ENCODE measurements at places on chromosomes 12 and 14. TPM values are rescaled to one million over a fixed set of nuclear protein-coding genes. Genes with fewer than 3 reads are reported as not detected.

DNA sequence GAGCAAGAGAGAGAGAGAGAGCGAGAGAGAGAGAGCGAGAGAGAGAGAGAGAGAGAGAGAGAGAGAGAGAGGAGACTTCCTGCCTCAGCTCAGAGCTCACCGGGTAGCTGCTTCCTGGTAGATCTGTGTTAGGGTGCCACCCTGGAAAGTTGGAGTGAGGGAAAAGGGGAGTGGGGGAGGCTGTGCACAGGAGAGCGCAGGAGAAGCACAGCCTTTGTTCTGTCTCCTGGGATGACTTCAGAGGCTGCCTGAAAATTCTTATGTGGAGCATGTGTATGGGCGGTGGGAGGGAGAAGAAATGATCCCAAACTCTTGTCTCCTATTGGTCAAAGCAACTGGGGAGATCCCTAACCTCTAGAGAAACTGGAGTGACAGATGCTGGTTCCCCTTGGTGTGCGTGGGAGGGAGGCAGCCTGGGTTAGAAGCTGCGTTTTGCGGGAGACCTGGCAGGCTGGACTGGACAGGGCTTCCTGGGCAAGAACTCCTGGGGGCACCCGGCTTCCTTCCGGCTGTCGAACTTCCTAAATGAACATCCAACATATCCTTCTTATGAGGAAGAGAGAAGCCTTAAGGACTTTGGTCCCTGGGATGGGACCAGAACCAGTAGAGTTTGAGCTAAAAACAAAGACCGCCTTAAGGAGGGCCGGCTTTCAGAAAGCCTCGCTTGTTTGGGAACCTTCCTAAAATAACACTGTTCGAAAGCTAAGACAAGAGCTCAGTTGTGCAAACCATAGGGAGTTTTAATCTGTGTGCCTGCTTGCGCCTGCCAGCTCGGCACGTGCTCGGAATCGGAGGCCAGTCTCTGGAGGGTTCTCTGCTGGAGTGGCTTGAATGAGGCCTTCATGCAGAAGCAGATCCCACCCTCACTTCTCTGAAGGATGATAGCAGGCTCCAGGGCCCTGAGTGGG lies 30.4 kb upstream of the BEGAIN start:
- H3K4me1 ChIP-seq, result peaks cover 28% of the 10 kb centered on the region
- no peak for DNase-seq
- H3K4me3 ChIP-seq, result no peak overlapping the region
- no peak overlapping the region for H3K27ac ChIP-seq

DNA sequence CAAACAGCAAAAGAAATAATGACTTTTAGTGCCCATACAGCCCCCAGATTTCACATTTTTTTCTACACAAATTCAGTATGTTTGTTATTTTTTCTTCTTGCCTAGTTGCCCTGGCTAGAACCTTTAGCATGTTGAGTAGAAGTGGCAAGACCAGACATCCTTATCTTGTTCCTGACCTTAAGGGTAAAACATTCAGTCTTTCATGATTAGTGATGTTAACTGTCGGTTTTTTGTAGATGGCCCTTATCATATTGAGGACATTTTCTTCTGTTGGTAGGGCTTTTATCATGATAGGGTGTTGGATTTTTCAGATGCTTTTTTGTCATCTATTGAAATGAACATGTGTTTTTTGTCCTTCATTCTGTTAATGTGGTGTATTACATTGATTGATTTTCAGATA lies 17.1 kb downstream of the IRAK3 start:
- DNase-seq, result no peak
- no peaks in the 10 kb centered on the region for H3K27me3 ChIP-seq
- no peaks in the 10 kb centered on the region for H3K36me3 ChIP-seq
- H3K4me3 ChIP-seq, result no peak overlapping the region
- no peaks in the 10 kb centered on the region for H3K4me1 ChIP-seq

- no peak for DNase-seq
- no peaks in the 10 kb centered on the region for H3K4me1 ChIP-seq
- H3K27me3 ChIP-seq, result no peaks in the 10 kb centered on the region
- H3K4me3 ChIP-seq, result no peak overlapping the region
Observed at GRCh38 chr12:48796976-48797375, 8.1 kb upstream of the ADCY6 start.

DNA sequence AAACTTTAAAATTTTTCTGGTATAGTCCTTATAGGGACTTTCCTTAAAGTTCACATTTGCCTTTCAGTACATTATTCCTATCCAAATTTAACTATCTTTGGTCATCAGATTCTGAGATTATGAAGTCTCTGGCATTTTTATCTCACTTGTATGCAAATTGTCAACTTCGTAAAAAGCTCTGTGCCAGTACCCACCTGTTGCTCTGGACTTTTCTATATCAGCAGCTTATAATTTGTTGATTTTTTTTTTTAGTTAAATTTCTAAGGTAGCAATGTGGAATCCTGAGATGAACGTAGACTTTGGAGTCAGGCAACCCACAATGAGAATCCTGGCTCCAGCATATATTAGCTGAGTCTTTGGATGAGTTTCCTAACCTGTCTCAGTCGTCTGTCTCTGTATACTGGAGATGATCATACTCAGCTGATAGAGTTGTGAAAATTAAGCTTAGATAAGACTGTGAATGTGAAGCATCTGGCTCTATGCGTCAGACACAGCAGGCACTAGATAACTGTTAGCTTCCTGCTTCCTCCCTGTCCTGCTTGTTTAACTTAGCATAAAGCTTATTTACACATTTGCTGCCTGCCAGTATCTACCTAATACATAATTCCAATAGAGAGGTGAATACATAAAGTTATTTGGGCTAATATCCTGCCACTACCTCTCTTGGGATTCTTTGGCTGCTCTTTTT lies 59.8 kb downstream of the MARK3 start:
- H3K36me3 ChIP-seq, result peaks cover 3% of the 10 kb centered on the region
- H3K4me1 ChIP-seq, result no peaks in the 10 kb centered on the region
- no peak for DNase-seq
- no peak overlapping the region for H3K4me3 ChIP-seq

GRCh38 chr14:46290706-46291105 lies 360.9 kb downstream of the RPL10L start:
- H3K36me3 ChIP-seq, result no peaks in the 10 kb centered on the region
- no peak overlapping the region for H3K27ac ChIP-seq
- no peak for DNase-seq
- H3K27me3 ChIP-seq, result no peaks in the 10 kb centered on the region
- no peaks in the 10 kb centered on the region for H3K4me1 ChIP-seq
- no peak overlapping the region for H3K4me3 ChIP-seq

- peaks cover 14% of the 10 kb centered on the region for H3K4me1 ChIP-seq
- H3K36me3 ChIP-seq, result no peaks in the 10 kb centered on the region
- peak overlapping the region; percentile 52 for H3K27ac ChIP-seq
- no peaks in the 10 kb centered on the region for H3K27me3 ChIP-seq
Observed at GRCh38 chr12:22415342-22416309, 81.1 kb upstream of the ST8SIA1 start.

DNA sequence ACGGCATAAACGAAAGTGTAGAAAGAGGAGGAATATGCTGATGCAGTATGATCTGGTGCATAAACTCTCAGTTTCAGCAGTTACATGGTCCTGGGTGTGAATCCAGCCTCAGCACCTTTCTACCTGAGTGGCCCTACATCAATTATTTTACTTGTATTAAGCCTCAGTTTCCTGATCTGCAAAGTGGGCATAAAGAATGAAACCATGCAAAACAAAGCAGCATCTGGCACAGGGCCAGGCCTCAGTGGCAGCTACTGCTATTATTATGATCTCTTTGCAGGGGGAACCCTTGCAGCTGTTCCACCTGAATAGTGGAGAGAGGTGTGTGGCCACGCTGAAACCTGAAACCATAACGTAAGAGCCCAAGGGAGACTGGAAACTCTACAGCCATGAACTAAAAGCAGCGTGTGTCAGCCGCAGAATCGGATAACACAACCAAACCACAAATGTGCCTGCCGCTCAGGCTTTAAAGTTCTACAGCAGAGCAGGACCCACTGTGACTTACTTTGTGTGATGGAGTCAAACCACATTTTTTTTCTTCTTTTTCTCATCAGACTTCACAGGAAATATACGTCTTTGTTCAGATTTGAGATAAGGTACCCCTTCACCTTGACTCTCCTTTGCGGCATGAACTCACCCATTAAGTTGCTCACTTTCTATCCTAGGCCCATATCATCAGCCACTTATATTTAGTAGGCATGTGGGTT lies 29.2 kb upstream of the FOS start:
- H3K4me1 ChIP-seq, result peaks cover 5% of the 10 kb centered on the region
- H3K4me3 ChIP-seq, result no peak overlapping the region
- H3K27ac ChIP-seq, result no peak overlapping the region

DNA sequence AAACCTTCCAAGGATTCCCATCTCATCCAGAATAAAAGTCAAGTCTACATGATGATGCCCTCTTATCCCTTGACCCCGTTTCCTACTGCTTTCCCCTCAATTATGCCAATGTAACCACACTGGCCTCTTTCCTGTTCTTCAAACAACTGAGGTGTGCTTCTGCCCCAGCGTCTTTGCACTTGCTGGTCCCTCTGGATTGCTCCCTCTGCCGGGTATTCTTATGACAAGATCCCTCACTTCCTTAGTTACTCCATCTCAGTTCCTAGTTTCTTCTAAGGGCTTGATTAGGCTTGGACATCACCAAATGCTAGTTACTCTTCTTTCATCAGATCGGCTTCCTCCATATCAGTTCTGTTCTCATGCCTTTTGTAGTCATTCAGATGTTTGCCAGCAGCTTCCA lies 32.7 kb upstream of the PELI2 start:
- no peaks in the 10 kb centered on the region for H3K4me1 ChIP-seq
- H3K27ac ChIP-seq, result no peak overlapping the region
- H3K4me3 ChIP-seq, result no peak overlapping the region
- H3K27me3 ChIP-seq, result no peaks in the 10 kb centered on the region
- H3K36me3 ChIP-seq, result no peaks in the 10 kb centered on the region
- no peak for DNase-seq

DNA sequence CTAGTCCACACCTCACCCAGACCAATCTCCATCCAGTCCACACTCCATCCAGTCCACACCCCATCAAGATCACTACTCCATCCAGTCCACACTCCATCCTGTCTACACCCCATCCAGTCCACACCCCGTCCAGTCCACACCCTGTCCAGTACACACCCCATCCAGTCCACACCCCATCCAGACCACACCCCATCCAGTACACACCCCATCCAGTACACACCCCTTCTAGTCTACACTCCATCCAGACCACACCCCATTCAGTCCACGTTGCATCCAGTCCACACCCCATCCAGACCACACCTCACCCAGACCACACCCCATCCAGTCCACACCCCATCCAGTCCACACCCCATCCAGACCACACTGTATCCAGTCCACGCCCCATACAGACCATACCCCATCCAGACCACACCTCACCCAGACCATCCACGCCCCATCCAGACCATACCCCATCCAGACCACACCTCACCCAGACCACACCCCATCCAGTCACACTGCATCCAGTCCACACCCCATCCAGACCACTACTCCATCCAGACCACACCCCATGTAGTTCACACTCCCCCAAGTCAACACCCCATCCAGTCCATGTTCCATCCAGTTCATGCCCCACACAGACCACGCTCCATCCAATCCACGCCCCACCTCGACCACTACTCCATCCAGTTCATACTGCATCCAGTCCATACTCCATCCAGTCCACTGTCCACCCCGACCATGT lies 116.6 kb upstream of the RTL1 start:
- peak; percentile 40 for DNase-seq
- no peak overlapping the region for H3K27ac ChIP-seq
- H3K4me1 ChIP-seq, result no peaks in the 10 kb centered on the region
- H3K27me3 ChIP-seq, result no peaks in the 10 kb centered on the region

DNA sequence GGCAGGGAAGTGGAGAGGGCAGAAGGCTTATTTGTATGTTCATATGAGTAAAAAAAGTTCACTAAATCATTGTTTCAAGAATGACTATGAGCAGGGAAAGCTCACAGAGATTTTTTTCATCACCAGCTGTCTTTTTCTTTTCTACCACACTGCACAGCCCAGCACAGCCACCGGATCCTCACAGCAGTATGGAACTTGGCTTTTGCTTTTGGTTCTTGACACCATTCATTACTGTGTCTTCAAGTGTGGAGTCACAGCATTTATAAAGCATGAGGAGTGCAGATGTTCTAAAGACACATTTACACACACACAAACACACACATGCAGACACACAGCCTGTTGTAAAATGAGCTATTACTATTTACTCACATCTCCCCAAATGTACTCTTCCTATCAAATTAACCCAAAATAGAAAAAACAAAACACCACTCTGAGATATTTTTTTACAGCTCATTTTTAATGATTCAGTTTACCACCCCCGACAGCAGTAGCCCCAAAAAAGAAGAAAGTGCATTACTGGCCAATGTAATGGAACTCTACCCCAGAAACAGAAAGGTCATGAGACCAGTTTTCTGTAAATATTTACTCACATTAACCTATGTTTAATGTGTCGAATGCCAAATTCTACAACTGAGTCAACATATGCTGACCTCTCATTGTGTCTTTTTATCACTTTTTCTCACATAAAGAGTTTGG lies 60.5 kb downstream of the BTG1 start:
- H3K4me1 ChIP-seq, result no peaks in the 10 kb centered on the region
- H3K36me3 ChIP-seq, result no peaks in the 10 kb centered on the region
- no peak overlapping the region for H3K27ac ChIP-seq
- DNase-seq, result no peak

DNA sequence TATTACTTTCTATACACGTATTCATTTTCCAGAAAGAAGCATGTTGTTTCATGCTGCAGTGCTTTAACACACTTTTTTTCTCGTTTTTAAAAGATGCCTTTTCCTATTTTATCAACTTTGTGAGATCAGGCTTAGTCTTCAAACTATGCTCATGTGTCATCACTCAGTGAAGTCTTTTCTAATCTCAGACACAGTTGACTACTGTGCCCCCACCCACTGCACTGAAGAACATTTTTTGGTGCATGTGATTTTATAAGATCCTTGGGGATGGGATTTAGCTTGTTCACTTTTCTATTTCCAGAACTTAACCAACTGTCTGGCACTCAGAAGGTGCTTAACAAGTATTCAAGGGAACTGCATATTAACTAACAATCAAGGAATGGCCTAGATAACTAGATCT lies 85.5 kb downstream of the CDK17 start:
- H3K4me3 ChIP-seq, result no peak overlapping the region
- H3K36me3 ChIP-seq, result peaks cover 4% of the 10 kb centered on the region
- no peak for DNase-seq

Gene ARMH4
- total RNA-seq, result 16.3 TPM

Gene NINJ2
- 5.4 TPM for total RNA-seq

Gene CELA1
- not detected for total RNA-seq

Gene FGF23
- not detected for total RNA-seq

Gene TROAP
- total RNA-seq, result 0.48 TPM
